PC-9 (cell line): ENCODE measurements at places on chromosomes 12 and 14. TPM values are rescaled to one million over a fixed set of nuclear protein-coding genes. Genes with fewer than 3 reads are reported as not detected.

DNA sequence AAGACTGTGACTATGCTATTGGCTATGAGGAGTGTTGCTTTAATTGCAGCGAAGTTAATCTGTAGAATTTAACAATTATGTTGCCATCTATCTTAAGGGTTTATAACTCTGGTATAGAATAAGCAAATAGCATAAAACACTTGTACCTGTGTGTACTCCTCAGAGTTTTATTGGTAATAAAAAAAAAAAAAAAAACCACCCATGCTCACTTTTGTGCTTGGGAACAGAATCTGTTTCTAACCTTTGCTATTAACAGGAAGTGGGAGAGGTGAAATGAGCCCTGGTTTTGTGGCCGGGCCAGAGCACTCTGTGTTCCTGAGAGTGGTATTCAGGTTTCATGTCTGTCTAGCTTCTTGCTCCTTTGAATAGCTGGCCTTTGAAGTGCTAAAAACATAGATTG is 53.1 kb downstream of the PDE3A start:
- no peak for DNase-seq

The C12orf54 gene
- not detected in 2 replicates for total RNA-seq

The TXNDC16 gene
- 5.7 and 7.9 TPM in 2 replicates for total RNA-seq

The DEPDC4 gene
- 1.8 and 2.9 TPM in 2 replicates for total RNA-seq

- no peak for DNase-seq
Measured at GRCh38 chr12:28212182-28212581, 21.9 kb downstream of the CCDC91 start.

- no peak for DNase-seq
Measured at GRCh38 chr12:131066886-131067490, 113.3 kb downstream of the ADGRD1 start.

The FGF23 gene
- not detected in 2 replicates for total RNA-seq

DNA sequence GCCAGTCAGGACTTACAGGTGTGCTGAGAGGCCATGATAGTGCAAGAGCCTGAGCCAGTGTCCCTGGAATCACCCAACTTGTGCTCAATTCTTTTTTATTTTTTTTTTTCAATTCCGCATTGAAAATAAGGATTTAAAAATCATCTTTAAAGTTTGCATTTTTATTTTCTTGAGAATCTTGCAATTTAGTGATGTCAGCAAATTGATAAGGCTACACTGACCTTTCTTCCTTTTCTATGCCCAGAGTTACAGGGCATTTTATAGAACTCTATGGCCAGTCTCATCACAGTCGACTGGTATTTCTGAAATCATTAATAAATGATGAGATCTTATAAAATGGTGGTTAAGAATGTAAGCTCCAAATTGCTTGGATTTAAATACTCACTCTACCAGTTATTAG is 63.3 kb upstream of the PRKD1 start:
- DNase-seq: no peak

- no peak for DNase-seq
Measured at GRCh38 chr14:55537782-55538181, 42.2 kb upstream of the KTN1 start.

DNA sequence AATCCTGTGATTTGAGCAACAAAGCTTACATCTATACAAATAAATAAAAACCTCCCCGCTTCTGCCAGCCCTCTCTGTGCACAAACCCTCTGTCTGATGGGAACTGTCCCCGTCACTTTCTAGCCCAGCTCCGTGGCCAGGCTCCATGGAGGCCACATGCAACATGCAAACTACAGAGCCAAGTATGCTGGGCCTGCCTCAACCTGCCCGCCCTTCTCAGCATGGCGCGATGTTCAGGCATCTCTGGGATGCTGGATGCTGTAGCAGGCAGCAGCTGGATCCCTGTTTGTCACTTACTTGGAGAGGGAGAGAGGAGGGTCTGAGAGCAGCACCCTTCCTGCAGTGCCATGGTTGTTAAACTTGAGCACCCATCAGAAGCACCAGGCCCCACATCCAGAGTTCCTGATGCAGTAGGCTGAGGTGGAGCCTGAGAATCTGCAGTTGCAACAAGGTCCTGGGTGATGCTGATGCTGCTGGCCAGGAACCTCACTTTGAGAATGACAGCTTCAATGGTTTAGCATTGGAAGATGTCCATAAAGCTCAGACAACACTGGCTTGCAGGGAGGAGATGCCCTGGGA is 32.4 kb downstream of the CLMN start:
- DNase-seq: no peak

DNA sequence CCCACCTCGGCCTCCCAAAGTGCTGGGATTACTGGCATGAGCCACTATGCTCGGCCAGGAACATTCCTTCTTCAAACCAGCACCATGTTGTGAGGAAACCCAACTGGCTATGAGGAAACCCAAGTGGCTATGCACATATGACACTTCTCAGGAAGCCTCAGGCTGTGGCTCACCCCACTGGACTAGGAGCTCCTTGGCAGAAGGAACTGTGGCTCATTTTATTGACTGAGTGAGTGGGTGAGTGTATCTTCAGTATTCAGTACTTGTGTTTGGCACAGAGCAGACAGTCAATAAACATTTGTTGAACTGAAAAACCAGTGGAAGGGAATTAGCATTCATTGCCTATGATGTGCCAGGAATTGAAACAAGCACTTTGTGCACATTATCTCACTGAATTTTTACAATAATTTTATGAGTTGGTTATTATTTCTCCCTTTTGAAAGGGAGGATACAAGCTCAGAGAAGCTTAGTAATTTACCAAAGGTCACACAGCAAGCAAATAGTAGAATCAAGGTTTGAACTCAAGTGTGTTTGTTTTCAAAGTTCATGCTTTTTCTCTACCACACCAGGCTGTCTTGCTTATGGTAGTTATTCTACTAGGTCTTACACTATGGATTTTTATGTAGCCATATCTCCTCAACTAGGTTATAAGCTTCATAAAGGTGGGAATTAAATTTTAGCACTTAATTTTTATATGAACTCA is 121.6 kb downstream of the VEZT start:
- DNase-seq: no peak

The EFCAB11 gene
- 8.4 and 10.3 TPM in 2 replicates for total RNA-seq

GRCh38 chr14:23641915-23642588 is 5.9 kb downstream of the DHRS2 start:
- DNase-seq: no peak

GRCh38 chr12:49832836-49833421 is 4.7 kb upstream of the NCKAP5L start:
- DNase-seq: no peak

DNA sequence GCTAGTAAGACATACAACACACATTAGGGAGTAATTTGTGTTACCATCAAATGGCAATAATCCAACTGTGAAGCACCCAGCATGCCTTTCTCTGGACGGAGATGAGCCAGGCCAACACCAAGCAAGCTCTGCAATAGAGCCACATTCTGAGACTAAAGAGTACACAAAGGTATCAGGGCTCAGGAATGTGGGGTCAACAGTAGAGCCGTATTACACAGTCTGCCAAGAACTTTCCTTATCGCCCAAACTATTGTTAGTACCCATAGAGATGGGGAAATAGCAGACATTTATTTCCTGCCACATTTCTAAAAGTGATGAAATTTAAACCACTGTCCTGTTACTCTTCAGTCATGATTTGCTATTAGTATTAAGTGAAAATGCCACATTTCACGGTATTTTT is 113.7 kb downstream of the BMP4 start:
- peak; percentile 90 for DNase-seq

GRCh38 chr14:34030864-34031263 is 80.0 kb upstream of the EGLN3 start:
- no peak for DNase-seq

The OR6C2 gene
- not detected in 2 replicates for total RNA-seq

GRCh38 chr12:10700581-10700980 is 22.5 kb downstream of the YBX3 start:
- DNase-seq: no peak

- DNase-seq: no peak
Measured at GRCh38 chr14:50812180-50812579, 18.8 kb downstream of the NIN start.

GRCh38 chr12:124457287-124458219 is 109.9 kb downstream of the NCOR2 start:
- peak; percentile 43 for DNase-seq

GRCh38 chr14:72883961-72884360 is 9.9 kb downstream of the DPF3 start:
- DNase-seq: no peak

The DPPA3 gene
- total RNA-seq: not detected in 2 replicates

GRCh38 chr12:106271575-106272505 is 24.0 kb upstream of the CKAP4 start:
- no peak for DNase-seq

The CACNA2D4 gene
- total RNA-seq: 0.45 TPM in 1 of 2 replicates, not detected in the other

DNA sequence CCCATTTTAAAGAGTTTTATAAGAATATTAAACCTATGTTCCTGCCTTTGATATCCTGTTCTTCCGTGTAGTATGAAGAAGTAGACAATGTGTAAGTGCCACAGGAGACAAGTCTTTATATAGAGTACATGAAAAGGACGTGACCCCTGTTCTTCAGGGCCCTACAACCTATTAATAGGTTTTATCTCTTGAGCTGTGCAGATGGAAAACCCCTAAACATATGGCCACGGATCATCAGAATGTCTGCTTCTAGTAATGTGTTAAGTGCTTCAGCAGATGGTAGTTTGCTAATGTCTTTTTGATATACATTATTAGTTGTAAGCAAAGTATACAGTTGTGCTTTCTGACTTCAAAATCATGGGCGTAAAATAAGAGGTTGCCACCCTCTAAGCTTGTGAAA is 228.5 kb downstream of the PTPRO start:
- DNase-seq: no peak

DNA sequence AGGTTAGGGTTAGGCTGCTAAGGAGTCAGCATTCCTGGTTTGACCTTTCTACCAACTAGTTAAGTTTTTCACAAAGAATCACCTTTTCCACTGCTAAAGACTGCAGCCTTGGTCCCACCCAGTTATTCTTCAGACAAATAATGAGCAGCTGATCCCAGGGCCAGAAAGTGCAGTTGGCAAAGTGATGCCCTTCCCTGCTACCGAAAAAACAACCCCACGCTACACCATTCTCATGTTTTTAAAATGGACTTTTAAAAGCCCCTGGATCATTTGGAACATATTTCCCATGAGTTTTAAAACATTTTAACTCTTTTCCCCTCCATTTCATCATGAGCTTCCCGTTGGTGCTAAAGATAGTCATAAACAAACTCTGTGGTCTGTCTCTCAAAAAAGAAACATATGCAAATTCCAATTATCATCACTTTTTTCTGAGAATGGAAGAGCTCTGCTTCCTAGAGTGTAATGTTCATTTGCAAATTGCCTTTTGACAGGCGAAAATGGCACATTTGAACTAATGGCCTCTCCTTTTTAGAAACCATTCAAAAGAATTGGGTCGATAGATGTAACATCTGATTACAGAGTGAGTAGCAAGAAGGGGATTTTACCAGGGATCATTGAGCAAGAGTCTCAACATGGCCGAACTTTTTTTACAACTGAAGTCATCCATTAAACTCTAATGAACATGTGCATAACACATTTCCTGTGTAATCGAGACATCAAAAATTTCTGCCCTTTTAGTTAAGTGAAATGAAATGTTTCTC is 129.3 kb upstream of the RAP1B start:
- DNase-seq: no peak

DNA sequence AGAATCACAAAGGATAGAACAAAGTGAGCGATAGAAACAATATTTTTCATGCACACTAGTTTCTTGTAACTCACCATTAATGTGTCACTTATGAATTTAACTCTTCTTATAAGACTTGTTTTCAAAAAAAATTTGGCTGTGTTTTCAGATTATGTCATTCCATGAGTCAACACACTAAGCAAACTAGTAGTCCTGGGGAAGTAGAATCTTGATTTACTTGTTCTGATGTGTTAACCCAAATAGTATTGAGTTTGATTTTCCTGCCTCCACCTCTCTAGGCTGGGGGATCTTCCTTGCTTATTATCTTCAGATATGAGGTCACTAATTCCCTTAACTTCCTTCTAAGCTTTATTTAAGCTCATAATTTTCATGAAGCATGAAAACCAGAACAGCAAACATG is 151.0 kb upstream of the SEL1L start:
- no peak for DNase-seq

GRCh38 chr12:32834122-32834521 is 62.5 kb downstream of the PKP2 start:
- DNase-seq: no peak

- DNase-seq: peak; percentile 91
Measured at GRCh38 chr14:93085911-93086310, 29.8 kb downstream of the ITPK1 start.

GRCh38 chr12:6523708-6524107 is 10.6 kb upstream of the GAPDH start:
- no peak for DNase-seq

The SERPINA10 gene
- total RNA-seq: not detected in 2 replicates

The POTEG gene
- not detected in 2 replicates for total RNA-seq

GRCh38 chr14:73785834-73786635 is 65.6 kb upstream of the PTGR2 start:
- DNase-seq: peak; percentile 61

GRCh38 chr14:56979936-56980335 is 169.7 kb upstream of the OTX2 start:
- DNase-seq: no peak

The KRT77 gene
- total RNA-seq: not detected in 2 replicates

- DNase-seq: no peak
Measured at GRCh38 chr14:22381408-22381760, 207.6 kb downstream of the DAD1 start.

The TSPAN19 gene
- not detected in 2 replicates for total RNA-seq

- no peak for DNase-seq
Measured at GRCh38 chr12:107564946-107565345, 120.7 kb upstream of the PWP1 start.

GRCh38 chr14:103628684-103629502 is at the start of gene KLC1:
Gene KLC1 (plus strand): TSS chr14:103629211. CDS start chr14:103654565, 25,354 bp downstream.
- DNase-seq: peak; percentile 57

The CD27 gene
- not detected in 2 replicates for total RNA-seq

The OTX2 gene
- total RNA-seq: not detected in 2 replicates

GRCh38 chr12:40152783-40153383 is 47.0 kb upstream of the SLC2A13 start:
- DNase-seq: peak; percentile 38

DNA sequence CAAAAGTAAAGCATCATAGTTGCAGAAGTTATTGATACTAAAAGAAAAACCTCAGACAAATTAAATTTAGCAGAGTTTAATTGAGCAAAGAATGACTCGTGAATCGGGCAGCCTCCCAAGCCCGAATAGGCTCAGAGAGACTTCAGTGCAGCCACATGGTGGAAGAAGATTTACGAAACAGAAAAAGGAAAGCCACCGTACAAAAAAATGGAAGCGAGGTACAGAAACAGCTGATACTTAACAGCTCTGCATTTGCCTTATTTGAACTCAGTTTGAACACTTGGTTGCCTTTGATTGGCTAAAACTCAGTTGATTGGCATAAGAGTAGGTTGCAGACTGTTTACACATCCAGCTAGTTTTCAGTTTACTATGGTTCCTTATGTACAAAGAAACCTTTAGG is 12.9 kb downstream of the TTC9 start:
- no peak for DNase-seq

GRCh38 chr12:104986022-104986941 is at the start of gene NOPCHAP1:
Gene NOPCHAP1 (plus strand): TSS chr12:104986316. CDS start chr12:104986353, 37 bp downstream.
- peak; percentile 68 for DNase-seq

DNA sequence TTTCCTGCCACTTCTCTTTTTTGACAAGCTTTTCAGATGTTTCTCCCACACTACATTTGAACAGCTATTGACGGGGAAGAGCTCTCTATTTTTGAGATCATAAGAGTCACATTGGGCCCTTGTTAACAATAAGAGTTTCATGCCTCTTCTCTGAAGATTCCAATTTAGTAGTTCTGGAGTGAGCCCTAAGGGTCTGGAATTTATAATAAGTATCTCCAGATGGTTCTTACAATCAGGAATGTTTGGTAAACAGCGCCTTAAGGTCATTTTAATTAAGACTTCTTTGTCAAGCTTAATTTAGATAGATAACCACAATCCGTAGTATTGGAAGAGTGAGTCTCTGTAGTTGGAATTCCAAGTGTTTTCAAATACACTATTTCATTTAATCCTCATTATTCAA is 60.6 kb upstream of the HECTD1 start:
- DNase-seq: no peak
